ENCODE measurements at places on chromosomes 3 and 15.

DNA sequence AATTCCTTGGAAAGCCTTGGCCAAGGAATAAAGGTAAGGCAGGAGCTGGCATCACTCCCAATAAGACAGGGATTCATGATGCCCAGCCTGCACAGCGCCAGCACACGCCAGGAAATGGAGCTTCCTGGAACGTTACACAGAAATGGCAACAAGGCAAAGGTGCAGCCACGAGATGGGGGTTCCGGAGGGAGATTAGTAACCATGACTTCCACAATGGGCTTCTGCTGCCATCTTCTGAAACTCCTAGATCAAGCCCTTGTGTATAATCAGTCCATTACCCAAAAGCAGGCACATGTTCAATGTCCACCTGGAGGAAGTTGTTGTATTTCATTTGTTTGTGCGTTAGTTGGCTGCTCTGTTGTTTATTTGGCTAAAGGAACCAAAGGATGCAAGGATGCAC, 131.2 kb upstream of the TRIM42 start:
- peaks cover 9% of the 10 kb centered on the region for H3K4me1 ChIP-seq
- no peaks in the 10 kb centered on the region for H3K36me3 ChIP-seq
- H3K4me3 ChIP-seq: no peak overlapping the region
- ATAC-seq: no peak
- H3K27me3 ChIP-seq: no peaks in the 10 kb centered on the region

DNA sequence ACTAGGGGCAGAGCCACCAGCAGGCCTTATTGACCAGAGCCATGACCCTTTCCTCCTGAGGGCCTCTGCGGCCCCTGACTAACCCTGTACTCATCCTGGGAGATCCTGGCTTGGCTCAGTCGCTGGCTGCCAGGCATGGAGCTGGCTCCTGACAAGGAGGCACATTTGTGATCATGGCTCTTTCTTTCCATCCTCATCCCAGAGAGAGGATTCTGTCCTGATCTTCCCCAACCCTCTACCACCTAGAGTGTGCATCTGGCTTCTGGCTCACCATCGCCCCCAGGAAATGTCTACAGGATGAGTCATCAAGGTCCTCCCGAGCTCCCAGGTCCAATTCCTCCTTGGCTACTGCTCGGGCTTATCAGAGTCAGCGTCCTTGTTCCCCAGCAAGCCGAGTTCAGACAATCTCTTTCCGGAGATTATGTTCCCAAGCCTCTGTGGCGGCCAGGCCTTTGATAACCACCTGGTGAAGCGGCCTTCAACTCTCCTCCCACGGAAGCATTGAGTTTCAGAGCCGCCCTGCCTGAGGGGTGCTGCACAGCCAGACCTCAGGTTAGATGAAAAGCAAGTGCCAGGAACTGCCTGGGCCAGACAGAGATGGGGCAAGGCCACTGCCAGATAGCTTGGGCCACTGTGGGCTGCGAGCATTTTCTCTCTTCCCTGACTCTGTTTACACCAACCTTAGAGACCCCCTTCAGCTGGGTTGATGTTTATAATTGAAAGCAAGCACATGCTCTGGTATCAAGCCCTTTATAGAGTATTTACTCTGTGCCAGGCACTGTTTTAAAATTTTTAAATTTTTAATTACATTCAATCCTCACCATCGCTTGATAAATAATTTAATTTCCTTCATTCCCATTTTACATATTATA, 44.3 kb upstream of the MRPS22 start:
- no peak overlapping the region for H3K27ac ChIP-seq
- H3K36me3 ChIP-seq: no peaks in the 10 kb centered on the region
- no peak overlapping the region for H3K4me3 ChIP-seq
- H3K27me3 ChIP-seq: no peaks in the 10 kb centered on the region
- ATAC-seq: no peak

- H3K27ac ChIP-seq: no peak overlapping the region
- no peaks in the 10 kb centered on the region for H3K4me1 ChIP-seq
- H3K27me3 ChIP-seq: no peaks in the 10 kb centered on the region
- no peak overlapping the region for H3K4me3 ChIP-seq
Measured at GRCh38 chr15:62528505-62528904, 363.4 kb upstream of the C2CD4B start.

GRCh38 chr3:62815981-62816380, 59.2 kb downstream of the CADPS start:
- no peaks in the 10 kb centered on the region for H3K27me3 ChIP-seq
- no peak overlapping the region for H3K4me3 ChIP-seq
- H3K4me1 ChIP-seq: no peaks in the 10 kb centered on the region
- H3K36me3 ChIP-seq: no peaks in the 10 kb centered on the region

GRCh38 chr3:12891391-12891984, 50.1 kb upstream of the RPL32 start:
- no peak overlapping the region for H3K27ac ChIP-seq
- ATAC-seq: no peak
- peaks cover 22% of the 10 kb centered on the region for H3K4me1 ChIP-seq
- H3K4me3 ChIP-seq: no peak overlapping the region
- H3K36me3 ChIP-seq: no peaks in the 10 kb centered on the region

GRCh38 chr3:130686833-130687232, 59.8 kb downstream of the PIK3R4 start:
- ATAC-seq: no peak
- peaks cover 14% of the 10 kb centered on the region for H3K36me3 ChIP-seq
- H3K4me3 ChIP-seq: no peak overlapping the region

DNA sequence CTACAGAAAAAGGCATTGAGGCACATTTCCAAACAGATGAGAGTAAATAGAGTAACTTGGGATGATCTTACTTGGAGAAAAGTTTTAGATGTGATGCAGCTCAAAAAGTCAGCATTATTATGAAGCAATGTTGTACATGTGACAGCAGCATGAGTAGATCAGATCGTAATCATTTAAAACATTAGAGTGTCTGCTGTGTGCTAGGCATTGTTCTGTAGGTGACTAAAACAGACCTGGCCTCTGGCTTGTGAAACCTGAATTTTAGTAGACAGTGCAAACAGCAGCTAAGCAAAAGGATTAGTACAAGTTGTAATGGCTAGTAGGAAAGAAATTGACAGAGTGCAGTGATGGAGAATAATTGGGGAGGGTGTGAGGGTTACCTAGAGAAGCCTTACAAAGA, 15.1 kb downstream of the UBE2E1 start:
- no peaks in the 10 kb centered on the region for H3K27me3 ChIP-seq
- H3K36me3 ChIP-seq: no peaks in the 10 kb centered on the region

GRCh38 chr15:95567686-95568085, 762.8 kb upstream of the NR2F2 start:
- no peaks in the 10 kb centered on the region for H3K4me1 ChIP-seq
- no peaks in the 10 kb centered on the region for H3K36me3 ChIP-seq
- no peak overlapping the region for H3K4me3 ChIP-seq
- H3K27me3 ChIP-seq: no peaks in the 10 kb centered on the region

- no peak overlapping the region for H3K27ac ChIP-seq
- no peaks in the 10 kb centered on the region for H3K4me1 ChIP-seq
- no peak for ATAC-seq
- H3K4me3 ChIP-seq: no peak overlapping the region
- H3K36me3 ChIP-seq: no peaks in the 10 kb centered on the region
Measured at GRCh38 chr3:79887213-79887612, 119.4 kb upstream of the ROBO1 start.

- no peaks in the 10 kb centered on the region for H3K36me3 ChIP-seq
- no peaks in the 10 kb centered on the region for H3K4me1 ChIP-seq
- ATAC-seq: no peak
- no peaks in the 10 kb centered on the region for H3K27me3 ChIP-seq
- no peak overlapping the region for H3K27ac ChIP-seq
- H3K4me3 ChIP-seq: no peak overlapping the region
Measured at GRCh38 chr3:88369337-88369736, 219.6 kb downstream of the C3orf38 start.

GRCh38 chr15:89098281-89098680, 10.0 kb downstream of the ABHD2 start:
- H3K36me3 ChIP-seq: no peaks in the 10 kb centered on the region
- no peaks in the 10 kb centered on the region for H3K27me3 ChIP-seq
- peak overlapping the region; percentile 69 for H3K27ac ChIP-seq
- H3K4me1 ChIP-seq: peaks cover 38% of the 10 kb centered on the region
- no peak overlapping the region for H3K4me3 ChIP-seq

- peak overlapping the region; percentile 81 for H3K27ac ChIP-seq
- peak; percentile 32 for ATAC-seq
- H3K4me3 ChIP-seq: peak overlapping the region; percentile 80
- H3K4me1 ChIP-seq: peaks cover 13% of the 10 kb centered on the region
Measured at GRCh38 chr3:149969110-149969939, 1.4 kb downstream of the PFN2 start.

DNA sequence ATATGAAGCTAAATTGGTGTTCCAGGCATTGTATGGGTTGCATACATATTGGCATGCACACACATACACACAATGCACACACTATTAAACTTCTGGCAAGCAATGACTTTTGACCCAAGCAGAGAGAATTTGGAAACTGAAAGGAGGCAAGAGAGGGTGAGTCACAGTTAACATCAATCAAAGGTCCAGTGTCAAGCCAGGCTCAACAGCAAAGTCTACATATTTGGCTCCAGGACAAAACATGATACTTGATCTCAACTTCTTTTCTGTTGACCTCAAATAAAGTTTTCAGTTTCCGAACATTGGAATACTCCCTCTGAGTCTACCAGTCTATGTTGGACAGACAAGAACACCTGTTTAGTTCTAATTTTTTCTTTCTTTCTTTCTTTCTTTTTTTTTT, 28.3 kb downstream of the IL12A start:
- no peak for ATAC-seq
- no peaks in the 10 kb centered on the region for H3K27me3 ChIP-seq
- H3K36me3 ChIP-seq: no peaks in the 10 kb centered on the region
- no peak overlapping the region for H3K27ac ChIP-seq
- H3K4me1 ChIP-seq: no peaks in the 10 kb centered on the region

DNA sequence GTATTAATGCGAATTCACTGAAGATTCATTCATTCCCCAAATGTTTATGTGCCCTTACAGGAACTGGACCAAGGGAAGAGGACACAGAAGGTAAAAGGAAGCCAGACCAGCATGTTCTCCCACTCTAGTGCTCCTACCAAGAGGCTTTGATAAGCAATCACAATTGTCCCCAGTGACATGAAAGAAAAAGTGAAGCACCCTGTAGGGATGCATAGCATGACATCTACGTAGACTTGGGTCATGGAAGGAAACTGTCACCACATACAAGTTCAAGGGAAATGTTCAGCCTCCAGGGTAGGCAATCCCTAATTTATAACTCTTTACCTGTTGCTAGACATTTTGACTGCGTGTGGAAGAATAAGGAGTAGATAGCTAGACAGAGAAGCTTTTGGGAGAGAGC, 348.6 kb upstream of the MCTP2 start:
- H3K4me3 ChIP-seq: no peak overlapping the region
- H3K27ac ChIP-seq: no peak overlapping the region
- no peaks in the 10 kb centered on the region for H3K4me1 ChIP-seq
- H3K36me3 ChIP-seq: no peaks in the 10 kb centered on the region
- no peak for ATAC-seq

DNA sequence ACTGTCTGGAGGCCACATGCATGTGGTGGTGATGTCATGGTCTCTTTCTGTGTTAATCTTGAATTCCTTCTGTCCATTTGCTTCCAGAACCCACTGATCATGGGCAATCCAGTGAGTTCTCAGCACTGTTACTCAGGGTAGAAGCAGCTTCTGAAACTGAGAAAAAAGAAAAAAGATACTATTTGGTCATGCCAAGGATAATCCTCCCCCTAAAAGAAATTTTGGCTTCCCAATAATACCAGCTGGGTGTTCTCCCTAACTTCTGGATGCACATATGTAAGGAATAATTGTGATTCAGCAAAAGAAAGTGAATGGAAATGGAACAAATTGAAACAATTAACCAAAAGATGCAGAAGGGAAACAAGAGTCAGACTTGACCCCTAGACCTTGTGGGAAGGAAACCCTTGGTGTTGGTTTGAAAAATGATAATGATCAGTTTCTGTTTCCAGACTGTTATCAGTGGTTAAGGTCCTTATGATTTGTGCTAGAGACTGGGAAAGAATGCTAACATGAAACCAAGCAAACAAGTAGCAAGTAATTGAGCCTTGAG, 92.3 kb downstream of the RBMS3 start:
- H3K36me3 ChIP-seq: no peaks in the 10 kb centered on the region
- no peak overlapping the region for H3K4me3 ChIP-seq

DNA sequence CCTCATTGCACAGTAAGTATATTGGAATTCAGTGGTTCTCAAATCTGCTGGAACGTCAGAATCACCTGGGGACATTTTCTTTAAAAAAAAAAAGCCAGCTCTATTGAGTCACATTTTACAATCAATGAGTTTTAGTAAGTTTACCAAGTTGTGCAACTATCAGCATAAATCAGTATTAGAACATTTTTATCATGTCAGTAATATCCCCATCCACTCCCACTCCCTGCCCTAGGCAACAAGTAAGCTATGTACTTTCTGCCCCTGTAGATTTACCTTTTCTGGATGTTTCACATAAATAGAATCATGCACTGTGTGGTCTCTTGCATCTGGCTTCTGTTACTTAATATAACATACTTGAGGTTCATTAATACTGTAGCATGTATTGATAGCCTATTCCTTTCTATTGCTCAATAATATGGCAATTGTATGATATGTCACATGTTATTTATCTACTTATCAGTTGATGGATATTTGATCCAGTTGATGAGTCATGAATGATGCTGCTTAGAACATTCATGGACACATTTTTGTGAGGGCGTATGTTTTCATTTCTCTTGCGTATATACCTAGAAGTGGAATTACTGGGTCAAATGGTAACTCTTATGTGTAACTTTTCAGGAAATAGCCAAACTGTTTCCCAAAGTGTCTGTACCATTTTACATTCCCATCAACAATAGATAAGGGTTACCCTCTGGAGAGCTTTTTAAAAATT, 180.5 kb downstream of the THSD4 start:
- no peaks in the 10 kb centered on the region for H3K4me1 ChIP-seq
- ATAC-seq: peak; percentile 11
- no peak overlapping the region for H3K4me3 ChIP-seq
- H3K36me3 ChIP-seq: no peaks in the 10 kb centered on the region
- H3K27me3 ChIP-seq: no peaks in the 10 kb centered on the region
- peak overlapping the region; percentile 7 for H3K27ac ChIP-seq

DNA sequence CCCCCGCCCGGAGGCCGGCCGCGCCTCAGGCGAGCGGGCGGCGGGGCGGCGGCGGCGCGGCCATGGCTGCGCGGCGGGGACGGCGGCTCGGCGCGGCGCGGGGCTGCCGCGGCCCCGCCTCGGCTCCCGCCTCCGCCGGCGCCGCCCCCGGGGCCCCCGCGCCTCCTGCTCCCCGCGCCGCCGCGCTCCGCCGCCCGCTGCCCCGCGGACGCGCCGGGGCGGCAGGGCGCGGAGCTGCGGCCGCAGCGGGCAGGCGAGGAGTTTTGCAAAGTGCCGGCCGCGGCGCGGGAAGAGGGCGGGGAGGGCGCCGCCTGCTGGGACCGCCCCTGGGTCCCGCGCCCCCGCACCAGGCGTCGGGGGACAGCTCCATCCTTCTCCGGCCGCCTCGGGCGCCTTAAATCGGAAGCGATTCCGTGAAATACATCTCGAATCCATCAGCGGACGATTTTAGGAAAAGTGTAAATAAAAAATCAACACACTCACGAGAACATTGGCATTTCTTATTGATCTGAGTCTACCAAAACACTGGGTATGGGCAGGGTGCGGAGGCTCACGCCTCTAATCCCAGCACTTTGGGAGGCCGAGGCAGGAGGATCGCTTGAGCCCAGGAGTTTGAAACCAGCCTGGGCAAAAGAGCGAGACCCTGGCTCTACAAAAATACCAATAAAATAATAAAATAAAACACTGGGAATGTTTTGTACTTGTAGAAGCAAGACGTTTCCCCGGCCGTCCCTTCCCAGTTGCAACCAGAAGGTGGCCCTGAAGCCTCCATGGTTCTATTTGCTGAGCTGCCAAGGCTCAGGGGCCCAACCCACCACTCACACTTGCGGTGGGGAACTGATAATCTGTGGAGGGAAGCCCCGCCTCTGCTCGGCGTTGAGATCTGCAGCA, 136.9 kb downstream of the NUP210 start:
- peak overlapping the region; percentile 8 for H3K4me3 ChIP-seq
- no peaks in the 10 kb centered on the region for H3K4me1 ChIP-seq
- peaks cover 84% of the 10 kb centered on the region for H3K27me3 ChIP-seq
- H3K27ac ChIP-seq: peak overlapping the region; percentile 70
- peak; percentile 26 for ATAC-seq
- H3K36me3 ChIP-seq: no peaks in the 10 kb centered on the region
